ENCODE measurements at places on chromosomes 5 and 9.
A peak's percentile ranks its signal among the peaks of the same experiment; 100 is the strongest.

DNA sequence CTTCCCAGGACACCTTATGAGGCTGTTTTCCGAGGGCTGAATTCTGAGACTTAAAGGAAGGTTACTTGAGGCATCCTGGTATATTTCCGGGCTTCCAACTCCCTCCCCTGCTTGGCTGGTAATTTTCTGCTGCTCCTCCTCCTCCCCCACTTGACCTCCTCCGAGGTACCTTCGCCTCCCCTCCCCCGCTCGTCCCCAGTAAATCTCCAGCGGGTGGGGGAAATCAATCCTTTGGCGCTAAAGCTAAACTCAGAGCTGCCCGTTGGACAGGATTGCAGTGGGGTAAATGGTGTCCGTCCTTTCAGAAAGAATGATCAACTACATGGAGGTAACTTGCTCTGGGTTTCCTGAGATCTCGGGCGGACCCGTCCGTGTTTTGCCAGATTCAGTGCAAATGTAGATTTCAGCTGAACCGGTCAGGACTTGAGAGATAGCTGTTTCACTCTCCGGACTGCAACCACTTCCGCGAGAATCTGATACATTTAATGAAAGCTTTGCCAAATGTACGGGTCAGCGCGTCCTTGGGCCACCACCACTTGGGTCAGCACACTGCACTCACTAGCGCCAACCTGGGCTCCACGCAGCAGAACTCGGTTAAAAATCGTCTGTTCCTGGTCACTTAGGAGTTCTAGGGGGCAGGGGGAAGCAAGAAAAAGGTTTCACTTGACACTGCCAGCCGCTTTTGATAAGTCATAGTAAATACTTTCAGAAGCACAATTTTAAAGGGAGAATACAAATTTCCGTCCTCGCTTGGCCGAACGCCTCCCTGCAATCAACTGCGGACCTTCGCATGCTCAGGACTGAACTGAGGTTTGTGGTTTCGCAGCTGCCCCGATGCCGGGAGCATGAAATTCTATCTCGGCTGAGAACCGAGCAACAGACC lies 4.6 kb upstream of the ISL1 start:
- peak; percentile 63 for DNase-seq

- no peak for DNase-seq
Measured at GRCh38 chr5:178131446-178131996, 707 bp downstream of the RMND5B start.

GRCh38 chr5:60794691-60795090 lies 49.4 kb downstream of the ELOVL7 start:
- no peak for DNase-seq

GRCh38 chr5:122377026-122377425 lies 65.0 kb downstream of the SNCAIP start:
- no peak for DNase-seq

DNA sequence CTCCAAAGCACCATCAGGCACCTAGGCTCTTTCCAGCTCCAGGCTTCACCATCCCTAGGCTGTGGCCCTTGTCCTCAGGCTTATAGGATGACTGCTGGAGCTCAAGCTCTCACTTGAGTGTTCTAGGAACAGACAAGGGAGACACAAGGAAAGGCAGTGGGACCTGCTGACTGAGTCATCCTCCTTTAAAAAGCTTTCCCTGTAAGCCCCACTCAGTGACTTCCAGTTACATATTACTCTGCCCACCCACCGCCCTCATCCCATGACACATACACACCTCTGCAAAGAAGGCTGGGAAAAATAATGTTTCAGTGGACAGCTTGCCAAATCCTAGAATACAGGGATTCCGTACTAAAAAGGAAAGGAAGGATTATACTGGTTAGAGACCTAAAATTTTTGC lies 154.2 kb upstream of the ZNF366 start:
- DNase-seq = no peak

DNA sequence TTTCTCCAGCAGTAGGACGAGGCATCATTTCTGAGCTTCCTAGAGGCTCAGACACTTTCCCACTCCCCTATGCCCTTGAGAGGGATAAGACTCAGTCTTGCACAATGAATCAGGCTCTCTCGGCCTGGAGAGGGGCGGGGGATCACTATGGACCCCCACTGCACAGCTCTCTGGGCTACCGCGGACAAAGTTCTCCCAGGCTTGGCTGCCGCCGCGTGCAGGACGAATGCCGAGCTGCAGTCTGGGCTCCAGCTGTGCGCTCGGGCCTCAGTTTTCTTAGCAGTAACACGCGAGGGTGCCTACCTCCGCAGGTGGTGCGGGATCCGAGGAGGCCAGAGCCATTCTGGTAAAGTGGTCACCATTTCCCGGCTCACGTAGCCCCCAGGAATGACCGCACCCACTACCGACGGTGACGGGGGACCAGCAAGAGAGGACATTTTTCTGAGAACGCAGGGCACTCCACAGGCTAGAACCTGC lies 3.4 kb upstream of the MYORG start:
- DNase-seq = no peak

DNA sequence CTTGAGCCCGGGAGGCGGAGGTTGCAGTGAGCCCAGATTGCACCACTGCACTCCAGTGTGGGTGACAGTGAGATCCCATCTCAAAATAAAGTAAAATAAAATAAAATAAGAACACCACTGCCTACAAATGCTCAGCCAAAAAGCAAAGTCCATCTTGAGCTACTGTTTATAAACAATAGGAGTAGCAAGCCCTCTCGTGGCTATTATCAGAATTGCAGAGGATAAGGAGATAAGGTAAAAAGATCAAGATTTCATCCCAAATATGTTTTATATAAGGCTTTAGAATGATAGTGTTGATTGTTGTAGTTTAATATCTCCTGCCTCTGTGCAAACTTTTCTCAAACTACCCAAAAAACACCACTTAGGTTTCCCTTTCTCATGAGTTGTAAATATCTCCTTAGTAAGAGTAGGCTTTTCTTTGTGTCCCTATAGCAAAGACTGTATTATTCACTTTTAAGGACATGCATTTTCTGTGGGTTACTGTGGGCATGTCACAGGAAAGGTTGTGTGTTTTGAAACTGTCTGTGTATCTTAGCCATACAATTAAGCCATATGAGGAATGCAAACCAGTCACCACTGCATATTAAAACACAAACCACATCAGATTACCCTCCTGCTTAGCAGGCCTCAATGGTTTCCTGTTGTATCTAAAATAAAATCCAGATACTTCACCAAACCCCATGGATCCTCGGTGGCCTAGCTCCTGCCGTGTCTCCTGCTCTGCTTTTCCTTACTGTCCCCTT lies 31.8 kb upstream of the CKS2 start:
- peak; percentile 24 for DNase-seq

- DNase-seq = no peak
Measured at GRCh38 chr5:160266752-160267345, 37.5 kb downstream of the FABP6 start.

DNA sequence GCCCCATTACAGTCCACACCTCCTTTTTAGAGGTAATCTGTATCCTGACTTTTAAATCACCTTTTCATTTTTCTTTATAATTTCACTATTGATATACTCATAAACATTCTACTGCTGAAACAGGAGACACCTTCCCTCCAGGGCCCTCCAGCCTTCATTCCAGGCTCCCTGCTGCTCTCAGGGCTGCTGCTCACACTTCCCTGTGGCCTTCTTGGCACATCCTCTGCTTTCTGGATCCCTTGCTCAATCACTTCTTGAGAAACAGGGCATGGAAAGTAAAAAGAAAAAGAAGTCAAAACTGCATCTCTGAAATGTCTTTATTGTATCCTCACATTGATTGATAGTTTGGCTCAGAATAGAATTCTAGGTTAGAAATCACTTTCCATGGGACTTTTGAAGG lies 19.3 kb upstream of the WNT8A start:
- no peak for DNase-seq

- no peak for DNase-seq
Measured at GRCh38 chr5:73607228-73607627, 18.8 kb upstream of the ARHGEF28 start.

DNA sequence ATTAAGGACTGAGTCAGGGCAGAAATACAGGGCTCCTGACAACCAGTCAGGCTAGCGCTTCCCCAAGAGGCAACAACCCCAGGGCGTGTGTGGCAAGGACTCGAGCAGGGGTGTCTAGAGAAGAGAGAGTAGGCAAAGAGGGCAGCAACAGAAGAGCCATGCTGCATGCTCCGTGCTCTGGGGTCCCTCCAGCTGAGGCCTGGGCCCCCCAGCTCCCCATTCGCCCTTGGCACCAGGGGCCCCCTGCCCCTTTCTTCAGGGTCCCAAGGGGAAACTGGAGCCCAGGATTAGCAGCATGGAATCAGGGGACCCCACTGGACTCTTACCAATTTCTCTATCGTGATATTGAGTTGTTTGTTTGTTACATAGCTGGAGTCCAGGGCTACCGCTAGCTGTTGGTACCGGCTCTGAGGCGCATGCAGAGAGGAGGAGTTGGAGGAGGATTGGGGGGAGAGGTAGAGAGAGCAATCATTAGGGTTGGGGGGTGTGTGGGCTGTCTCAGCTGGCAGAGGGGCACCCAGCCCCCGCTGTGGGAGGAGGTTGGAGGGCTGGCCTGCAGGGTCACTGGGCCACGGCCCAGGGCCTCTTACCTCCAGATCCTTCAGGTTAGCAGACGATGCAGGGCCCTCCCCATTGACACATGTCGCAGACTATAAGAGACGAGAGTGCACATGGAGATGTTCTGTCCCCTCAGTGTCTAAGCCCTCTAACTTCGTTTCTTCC lies 8.8 kb downstream of the GOLGA2 start:
- no peak for DNase-seq

GRCh38 chr5:179422213-179422855 lies 77.1 kb upstream of the ADAMTS2 start:
- DNase-seq = no peak

DNA sequence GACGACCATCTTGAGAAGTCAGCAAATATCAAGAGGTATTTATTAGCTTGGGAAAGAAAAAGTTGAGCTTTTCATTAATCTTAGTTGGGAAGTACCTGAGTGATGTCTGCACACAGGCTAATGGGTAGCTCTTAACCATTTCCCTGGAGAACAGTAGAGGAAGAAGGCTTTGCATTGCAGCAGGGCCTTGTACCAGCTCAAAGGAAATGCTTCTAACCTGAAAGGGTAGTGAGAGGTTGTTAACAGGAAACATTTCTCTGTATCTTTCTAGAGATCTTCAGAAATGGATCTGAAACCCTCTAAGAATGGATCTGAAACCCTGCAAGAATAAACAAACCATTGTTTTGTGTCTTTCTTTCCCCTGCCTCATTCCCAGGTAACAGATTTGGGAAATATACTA lies 393.3 kb downstream of the PLK2 start:
- DNase-seq = no peak

DNA sequence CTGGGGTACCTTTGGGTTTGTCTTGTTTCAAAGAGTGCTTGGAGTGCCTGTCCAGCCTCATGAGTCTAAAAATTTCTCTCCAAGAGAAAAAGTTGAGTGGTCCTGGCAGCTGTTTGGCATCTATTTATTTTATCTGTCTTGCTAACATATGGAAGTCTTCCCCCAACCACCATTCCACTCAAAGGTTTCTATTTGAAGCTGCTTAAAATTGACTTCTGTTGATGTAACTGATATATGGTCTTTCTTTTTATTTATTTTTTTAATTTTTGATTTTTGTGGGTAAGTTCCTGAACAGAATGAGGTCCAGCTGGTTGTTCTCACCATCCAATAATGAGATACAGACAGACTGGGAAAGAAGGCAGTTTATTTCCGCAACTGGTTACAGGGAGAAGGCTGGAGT lies 178.7 kb upstream of the SGCD start:
- no peak for DNase-seq

DNA sequence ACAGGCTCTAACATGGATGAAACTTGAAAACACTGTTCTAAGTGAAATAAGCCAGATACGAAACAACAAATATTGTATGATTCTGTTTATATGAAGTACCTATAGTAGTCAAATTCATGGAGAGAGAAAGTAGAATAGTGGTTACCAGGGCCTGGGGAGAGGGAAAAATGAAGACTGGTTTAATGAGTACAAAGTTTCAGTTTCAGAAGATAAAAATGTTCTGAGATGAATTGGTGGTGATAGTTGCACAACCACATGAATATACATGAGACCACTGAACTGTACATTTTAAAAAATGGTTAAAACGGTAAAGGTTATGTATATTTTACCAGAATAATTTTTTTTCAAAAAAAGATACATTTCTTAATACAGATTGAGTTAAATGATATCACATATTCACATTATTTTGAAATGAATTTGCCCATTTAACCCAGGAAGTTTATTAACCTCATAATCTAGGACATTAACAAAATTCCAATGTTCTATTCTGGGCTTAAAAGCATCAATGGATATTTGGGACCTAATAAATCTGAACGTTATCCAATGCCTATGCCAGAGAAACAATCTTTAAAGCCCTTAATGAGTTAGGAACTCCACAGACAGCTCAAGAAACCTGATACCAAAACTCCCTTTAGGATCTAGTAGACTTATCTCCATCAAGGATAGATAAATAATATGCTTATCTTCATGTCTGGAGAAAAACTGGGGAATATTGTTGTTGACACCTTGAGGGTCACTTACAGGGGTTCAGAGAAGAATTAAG lies 521.3 kb downstream of the EFNA5 start:
- DNase-seq = no peak

DNA sequence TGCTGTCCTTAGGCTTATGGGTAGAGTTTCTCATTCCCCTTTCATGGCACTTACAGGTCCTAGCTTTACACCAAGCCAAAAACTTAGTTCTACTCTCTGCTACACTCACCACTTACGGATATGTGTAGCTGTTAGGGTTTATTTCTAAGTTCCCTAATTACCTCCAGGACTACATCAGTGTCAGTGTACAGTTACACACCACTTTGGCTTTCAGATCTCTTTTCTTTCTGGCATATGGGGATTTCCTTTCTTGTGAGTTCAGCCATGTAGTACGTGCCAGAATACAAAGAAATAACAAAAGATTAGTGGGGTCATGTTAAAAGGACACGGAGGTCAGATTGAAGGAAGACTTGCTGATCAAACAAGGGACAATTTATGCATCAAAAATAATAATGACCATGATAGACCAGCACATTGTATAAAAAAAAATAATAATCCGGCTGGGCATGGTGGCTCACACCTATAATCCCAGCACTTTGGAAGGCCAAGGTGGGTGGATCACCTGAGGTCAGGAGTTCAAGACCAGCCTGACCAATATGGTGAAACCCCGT lies 41.8 kb downstream of the LYRM7 start:
- no peak for DNase-seq

DNA sequence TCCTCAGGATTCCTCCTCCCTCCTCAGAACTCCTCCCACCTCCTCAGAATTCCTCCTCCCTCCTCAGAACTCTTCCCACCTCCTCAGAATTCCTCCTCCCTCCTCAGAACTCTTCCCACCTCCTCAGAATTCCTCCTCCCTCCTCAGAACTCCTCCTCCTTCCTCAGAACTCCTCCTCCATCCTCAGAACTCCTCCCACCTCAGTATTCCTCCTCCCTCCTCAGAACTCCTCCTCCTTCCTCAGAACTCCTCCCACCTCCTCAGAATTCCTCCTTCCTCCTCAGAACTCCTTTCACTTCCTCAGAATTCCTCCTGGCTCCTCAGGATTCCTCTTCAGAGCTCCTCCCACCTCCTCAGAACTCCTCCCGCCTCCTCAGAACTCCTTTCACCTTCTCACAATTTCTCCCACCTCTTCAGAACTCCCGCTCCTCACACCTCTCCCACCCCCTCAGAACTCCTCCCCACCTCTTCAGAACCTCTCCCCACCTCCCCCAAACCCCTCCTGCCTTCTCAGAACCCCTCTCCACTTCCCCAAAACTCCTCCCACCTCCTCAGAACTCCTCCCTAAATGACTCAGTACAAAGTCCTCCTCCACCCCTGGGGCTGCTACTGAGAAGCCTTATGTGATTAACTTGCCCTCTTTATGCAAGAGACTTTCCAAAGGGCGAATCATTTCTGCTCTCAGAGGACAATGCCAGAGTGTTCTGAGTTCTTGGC lies 23.2 kb downstream of the SLC46A2 start:
- no peak for DNase-seq
